ENCODE measurements at places on chromosomes 4 and X.

DNA sequence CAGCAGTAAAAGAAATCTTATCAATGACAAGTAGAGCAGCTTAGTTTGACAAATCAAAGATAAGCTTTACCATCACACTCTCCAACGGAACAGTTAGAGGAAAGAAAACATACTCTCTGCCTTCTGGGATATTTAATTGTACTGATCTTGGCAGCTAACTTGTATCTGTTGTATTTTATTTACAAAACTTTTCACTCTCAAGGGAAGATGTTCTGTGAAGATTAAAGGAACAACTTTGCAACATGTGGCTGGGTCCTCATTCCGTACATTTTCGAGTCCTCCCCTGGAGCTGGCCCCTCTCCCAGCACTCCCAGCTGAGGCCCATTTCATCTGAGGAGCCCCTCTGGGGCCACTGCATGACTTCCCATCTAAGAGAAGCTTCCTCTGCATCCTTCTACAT is 74.4 kb downstream of the RPS3A start:
- no peak for DNase-seq

GRCh38 chr4:17717301-17717700 is 64.1 kb downstream of the FAM184B start:
- DNase-seq = no peak

DNA sequence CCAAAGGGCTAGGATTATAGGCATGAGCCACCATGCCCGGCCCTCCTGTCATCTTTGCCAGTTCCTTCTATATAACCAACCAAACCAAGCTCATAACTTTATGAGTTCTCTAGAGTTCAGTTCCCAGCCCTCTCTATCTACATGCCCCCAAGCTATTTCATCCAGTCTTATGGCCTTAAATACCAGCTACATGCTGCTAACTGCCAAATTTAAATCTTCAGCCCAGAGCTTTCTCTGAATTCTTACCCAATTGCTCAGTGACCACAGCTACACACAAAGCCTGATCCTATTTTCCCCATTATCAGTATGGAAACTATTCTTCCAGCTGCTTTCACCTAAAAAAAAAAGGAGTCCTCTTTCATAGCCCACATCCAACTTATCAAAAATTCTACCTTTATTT is 23.1 kb downstream of the TMEM184C start:
- no peak for DNase-seq

- DNase-seq = no peak
Measured at GRCh38 chr4:20890761-20891160, 190.5 kb downstream of the PACRGL start.

GRCh38 chr4:89837993-89838390 is 1.0 kb upstream of the SNCA start:
- DNase-seq = no peak

DNA sequence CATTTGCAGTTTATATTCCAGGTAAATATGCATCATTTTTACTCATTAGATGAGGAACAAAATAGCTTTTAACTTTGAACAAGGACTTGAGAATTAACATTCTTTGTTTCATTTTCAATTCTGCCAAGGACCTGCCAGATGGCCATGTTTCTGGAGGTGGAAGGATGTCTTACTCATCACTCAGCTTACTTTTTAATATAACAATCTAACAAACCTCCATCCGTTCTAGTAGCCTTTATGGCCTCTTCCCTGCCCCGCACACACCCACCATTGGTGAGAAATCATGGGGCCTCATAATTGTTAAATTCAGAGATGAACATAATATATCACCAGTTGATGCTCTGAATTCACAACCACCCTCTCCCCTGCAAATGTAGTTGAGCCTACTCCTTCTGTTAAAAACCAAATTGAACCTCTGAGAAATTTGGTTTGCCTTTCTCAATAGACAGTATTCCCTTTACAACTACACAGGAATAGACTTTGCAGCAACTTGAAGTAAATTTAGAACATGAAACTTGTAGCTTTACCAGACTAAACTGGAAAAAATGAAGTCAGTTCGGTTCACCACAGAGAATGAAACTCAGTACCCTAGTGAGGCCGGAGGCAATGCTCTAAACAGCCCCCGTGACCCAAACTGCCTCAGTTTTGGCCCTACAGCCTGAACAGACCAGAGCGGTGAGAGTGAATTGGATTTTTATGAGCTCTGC is 50.1 kb upstream of the ACSL4 start:
- DNase-seq = no peak

GRCh38 chr4:118787844-118788380 is 48.0 kb downstream of the SEC24D start:
- no peak for DNase-seq

DNA sequence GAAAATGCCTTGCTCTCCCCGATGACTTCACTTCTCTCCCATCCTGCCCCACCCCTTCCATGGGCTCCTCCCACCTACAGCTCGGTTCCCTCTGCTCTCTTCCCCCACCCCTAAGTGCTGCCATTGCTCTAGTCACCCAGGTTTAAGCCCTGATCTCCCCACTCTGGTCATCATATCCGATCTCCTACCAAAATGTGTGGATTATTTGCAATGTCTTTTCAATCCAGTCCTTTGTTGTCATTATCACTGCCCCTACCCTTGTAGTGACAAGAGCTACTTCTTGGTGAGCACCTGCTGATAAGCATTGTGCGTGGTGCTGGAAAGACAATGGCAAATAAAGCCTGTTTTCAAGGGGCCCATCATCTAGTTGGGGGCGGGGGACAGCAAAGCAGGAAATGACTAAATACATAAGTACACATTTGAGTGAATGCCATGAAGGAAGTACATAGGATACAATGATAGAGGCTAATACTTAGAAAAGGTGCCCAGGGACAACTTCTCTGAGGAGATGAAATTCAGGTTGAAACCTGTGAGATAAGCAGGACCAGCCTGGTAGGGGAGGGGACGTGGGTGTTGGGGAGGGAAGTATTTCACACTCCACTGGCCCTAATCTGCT is 63.8 kb downstream of the DLG3 start:
- no peak for DNase-seq

DNA sequence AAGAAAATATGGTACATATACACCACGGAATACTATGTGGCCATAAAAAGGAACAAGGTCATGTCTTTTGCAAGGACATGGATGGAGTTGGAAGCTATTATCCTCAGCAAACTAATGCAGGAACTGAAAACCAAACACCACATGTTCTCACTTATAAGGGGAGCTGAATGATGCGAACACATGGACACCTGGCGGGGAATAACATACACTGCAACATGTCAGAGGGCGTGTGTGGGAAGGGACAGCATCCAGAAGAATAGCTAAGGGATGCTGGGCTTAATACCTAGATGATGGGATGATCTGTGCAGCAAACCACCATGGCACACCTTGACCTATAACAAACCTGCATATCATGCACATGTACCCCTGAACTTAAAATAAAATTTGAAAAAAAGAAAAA is 19.5 kb upstream of the CNKSR2 start:
- no peak for DNase-seq

DNA sequence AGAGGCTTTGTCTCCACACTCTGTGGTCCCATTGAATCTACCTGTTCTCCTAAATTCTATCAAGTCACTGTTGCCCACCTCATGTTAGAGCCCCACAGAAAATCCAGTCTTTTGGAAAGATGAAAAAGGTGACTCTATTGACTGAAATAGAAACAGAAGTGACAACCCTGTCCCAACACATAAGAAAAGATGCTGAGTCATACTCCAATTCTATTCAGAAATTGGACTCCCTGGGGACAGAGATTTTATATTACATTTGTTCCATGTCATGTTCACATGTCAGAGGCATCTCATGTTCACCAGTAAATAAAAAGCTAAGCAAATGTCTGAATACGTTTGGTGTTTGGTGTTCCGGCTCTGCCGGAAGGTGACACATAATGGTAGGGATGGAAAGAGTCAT is 2.9 kb upstream of the GRPR start:
- DNase-seq = no peak

- DNase-seq = no peak
Measured at GRCh38 chr4:141247430-141247780, 26.7 kb downstream of the ZNF330 start.

DNA sequence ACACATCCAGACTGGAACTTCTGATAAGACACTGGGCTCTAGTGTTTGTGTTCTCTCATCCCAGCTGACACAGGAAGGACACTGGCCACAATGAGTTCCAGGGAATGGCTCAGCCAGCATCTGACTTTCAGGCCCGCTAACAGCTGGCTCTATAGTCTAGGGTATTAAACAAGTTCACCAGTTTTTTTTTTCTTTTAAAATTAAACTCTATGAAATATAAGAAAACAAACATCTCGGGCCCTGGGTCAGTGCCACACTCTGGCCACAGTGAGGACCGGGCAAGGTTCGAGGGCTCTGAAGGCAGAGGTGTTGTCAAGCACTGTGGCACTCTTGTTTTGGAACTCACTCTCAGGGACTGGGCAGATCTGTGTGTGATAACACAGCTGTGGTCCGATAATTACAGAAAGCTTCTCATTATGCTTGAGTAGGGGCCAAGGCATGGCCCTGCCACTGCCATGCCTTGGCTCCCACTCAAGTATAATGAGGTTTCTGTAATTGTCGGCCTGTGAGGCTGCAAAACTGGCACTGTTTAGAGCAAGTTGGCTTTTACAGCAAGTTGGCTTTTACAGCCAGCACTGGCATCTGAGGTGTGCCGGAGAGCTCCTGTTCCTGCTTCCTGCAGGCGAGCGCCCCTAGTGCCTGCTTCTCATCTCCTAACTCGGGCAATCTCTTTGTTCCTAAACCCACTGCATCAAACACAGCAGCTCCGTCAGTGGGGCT is 62.8 kb downstream of the PPP1R2C start:
- no peak for DNase-seq

DNA sequence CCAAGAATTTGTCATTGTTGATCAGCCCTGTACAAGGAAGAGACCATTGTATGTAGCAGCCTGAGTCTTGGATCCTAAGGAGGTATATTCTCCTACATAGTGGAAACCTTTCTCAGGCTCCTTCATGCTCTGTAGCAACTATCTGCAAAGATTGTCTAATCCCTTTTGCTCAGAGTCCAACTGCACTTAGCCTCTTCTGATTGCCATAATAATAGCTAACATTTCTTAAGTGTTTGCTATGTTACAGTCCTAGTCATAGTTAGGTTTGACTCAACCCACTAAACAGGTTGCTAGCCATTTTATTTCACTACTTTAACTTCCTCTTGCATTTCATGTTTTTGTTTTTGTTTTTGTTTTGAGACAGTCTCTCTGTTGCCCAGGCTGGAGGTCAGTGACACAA is 50.8 kb upstream of the SLC16A2 start:
- DNase-seq = no peak

- no peak for DNase-seq
Measured at GRCh38 chr4:128810331-128810870, 901 bp downstream of the JADE1 start.

DNA sequence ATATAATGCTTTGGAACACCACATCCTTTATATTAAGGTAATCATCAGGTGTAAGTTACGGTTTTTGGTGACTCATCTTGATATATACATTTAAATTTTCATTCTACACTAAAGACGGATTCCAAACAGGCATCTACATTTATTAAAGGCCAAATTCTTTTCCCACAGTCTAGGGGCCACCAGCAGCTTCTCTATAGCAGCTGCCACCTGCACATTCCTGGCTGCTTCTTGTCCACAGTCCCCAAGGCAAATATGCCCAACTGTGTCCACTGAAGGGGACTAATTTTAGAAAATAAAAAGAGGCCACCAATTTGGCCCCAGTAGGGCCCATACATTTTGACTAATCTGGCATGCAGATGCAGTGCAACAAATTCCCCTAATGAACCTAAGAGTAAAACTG is 96.6 kb downstream of the EFHC2 start:
- no peak for DNase-seq

DNA sequence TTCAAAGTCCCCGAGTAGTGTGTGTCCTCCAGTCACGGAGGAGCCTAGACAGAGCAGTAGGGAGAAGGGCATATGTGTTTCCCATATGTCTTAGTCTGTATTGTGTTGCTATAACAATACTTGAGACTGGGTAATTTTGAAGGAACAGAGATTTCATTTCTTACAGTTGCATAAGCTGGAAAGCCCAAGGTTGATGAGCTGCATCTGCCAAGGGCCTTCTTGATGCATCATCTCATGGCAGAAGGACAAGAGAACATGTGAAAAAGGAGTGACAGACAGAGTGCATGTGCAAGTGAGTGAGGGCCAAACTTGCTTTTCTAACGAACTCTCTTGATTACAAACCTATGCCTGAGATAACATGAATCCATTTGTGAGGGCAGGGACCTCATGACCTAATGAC is 243.4 kb downstream of the ARHGAP10 start:
- DNase-seq = no peak

- no peak for DNase-seq
Measured at GRCh38 chr4:177109769-177110168, 199.9 kb upstream of the NEIL3 start.

- DNase-seq = no peak
Measured at GRCh38 chr4:183801457-183802165, 103.5 kb upstream of the STOX2 start.

DNA sequence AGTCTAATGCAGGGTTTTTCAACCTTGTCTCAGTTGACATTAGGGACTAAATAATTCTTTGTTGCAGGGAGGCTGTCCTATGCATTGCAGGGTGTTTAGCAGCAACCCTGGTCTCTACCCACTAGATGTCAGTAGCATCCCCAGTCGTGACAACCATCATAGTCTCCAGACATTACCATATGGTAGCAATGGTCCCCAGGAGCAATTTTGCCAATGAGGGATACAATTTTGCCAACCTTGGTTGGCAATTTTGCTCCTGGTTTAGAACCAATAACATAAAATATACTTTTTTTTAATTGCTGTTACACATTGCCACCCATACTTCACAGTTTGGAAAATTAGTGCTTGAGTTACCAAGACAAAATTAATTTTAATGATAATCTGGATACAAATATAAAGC is 6.0 kb downstream of the EREG start:
- no peak for DNase-seq

GRCh38 chrX:39560271-39560670 is 537.5 kb downstream of the BCOR start:
- no peak for DNase-seq

DNA sequence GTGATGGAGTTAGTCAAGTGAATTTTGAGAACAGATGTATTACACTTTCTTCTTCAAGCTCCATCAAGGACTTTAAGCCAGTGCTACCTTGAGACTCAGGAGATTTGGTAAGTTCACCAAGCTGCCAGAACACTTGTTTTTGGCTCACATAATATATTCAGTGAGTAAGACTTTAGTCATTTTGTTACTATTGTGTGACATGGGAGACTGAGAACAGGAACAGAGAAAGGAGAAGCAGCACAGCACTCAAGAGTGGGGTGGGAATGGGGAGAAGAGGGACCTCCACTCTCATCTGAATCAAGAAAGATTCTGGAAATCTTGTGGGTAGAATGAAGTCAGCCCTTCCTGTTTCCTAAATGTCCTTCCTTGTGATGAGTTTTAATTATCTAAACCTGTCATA is 87.3 kb upstream of the TET2 start:
- no peak for DNase-seq

GRCh38 chr4:56649445-56650261 is 31.4 kb downstream of the HOPX start:
- DNase-seq = no peak

- no peak for DNase-seq
Measured at GRCh38 chr4:7236847-7237246, 44.5 kb downstream of the SORCS2 start.

DNA sequence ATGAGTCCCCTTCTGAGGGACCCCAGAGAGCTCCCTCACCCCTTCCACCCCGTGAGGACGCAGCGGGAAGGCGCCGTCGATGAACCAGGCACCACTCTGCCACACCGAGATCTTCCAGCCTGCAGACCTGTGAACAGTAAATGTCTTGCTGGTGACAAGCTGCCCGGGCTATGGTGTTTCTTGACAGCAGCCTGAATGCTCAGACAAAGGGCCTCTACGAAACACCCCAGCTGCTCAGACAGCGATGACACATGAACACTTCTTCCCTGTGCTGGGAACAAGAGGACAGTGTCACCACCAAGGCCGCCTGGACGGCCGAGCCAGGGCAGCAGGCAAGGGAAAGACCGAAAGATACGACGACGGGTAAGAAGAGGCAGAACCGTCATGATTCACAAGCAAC is 30.6 kb upstream of the GTPBP6 start:
- DNase-seq = no peak
